SW480 (cell line): ENCODE measurements at places on chromosomes 16 and 17.

GRCh38 chr17:8922451-8922850 is 43.1 kb downstream of the PIK3R5 start:
- DNase-seq, result no peak

DNA sequence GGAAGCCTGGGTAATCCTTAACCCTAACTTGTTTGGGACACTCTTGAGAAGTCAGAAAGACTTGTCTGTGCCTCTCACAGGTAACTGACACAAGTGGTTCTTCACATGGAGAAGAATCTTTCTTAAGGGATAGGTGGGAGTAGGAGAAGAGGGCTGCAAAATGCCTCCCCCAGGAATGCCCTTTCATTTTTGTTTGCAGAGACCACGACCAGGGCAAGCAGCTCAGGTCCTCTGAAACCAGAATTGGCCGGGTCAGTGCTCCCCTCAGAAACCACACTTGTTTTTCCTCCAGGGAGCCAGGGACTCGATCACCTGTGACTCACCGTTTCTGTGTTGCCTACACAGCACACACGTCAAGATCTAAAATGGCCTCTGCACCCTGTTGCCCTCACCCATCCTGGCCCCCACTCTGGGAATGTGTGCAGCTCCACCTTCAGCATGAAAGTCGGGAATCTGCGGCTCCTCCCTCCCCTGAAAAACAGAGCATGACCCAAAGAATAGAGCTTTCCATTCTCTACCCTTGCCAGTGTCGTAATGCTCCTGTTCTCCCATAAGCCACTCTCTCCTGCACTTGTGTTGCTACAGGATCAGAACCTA is 36.1 kb downstream of the HNF1B start:
- peak; percentile 72 for DNase-seq

DNA sequence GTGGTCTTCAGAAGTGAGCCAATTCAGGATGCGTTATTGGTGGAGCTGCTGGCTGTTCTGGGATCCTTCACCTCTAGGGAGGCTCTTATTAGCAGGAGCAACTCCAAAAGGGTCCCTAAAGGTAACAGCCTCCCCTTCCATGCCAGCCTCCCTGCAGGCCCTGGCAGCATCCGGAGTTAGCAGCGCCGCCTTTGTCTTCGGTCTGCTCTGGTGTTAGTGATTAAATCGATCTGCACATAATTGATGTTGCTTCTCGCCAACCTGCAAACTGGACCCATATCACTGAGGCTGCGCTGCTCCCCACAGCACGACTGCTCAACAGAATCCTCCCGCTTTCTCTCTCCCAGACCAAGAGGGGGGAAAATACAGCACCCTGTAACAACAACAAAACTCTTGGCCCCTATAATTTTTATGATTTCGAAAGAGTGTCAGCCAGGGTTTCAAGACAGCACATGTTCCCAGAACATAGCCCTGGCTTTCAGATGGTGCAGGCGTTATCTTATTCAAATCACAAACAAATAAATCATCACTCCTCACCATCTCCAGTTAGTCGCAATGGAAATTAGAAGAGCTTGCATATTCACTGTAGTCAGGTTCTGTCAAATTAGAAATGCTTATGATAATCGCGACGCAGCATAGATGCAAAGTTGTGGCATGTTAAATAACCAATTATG is 76.0 kb downstream of the IRX3 start:
- no peak for DNase-seq

DNA sequence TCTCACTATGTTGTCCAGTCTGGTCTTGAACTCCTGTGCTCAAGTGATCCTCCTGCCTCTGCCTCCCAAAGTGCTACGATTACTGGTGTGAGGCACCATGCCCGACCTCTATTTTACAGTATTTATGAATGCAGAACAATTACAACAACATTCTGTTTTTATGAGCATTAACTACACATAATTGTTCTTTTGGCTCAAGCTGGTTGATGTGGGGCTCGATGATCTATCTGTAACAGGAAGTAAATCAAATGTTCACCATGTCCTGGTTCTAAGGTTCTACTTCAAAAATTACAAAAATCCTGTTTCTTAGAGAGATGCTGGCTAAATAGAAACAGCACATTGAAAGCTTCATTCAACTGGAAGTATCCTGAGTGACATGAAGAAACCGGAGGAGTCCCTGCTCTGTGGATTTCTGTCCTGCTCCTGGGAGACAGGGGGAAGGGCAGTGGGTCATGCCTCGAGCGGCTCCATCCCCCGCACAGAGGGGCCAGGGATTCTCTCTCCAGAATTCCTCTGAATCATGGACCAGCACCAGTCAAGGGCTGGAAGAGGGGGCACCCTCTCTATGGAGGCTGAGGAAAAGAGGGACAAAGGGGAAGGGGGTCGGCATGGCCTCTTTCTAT is 31.5 kb downstream of the FA2H start:
- no peak for DNase-seq

GRCh38 chr17:6162216-6162615 is 92.0 kb downstream of the WSCD1 start:
- no peak for DNase-seq

DNA sequence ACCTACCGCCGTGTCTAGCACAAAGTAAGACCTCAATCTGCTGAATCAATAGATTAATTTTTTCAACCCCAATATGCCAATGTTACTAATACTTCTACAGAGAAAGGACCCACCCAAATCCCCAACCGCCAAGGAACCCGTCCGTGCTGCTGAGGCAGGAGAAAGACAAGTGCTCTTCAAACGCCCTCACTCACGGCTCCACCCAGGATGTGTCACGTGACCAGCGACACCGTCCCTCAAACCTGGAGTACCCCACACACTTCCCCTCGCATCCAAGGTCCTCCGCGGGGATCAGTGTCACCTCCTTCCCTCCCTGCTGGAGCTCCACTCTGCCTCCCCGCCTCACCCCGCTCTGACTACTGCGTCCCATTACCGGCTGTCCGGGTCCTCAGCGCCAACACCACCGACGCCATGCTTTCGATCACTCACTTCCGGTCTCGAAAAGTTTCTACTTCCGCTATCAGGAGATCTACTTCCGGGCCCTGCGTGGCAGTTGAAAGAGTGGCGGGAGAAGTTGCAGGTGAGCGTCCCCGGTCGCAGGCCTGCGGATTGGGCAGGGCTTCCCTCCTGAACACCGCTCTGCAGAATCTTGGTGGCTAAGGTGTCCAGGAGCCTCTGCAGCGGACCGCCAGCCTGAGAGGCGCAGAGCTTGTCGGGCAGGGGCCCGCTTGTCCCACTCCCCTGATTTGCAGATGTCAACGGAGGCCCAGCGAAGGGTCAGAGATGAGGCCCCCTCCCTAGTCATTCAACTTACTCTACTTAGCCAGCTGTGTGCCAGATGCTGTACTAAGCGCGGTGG is at the start of the genes EME1 and MRPL27:
Gene EME1, plus strand, starts transcription at position 472 of the 799 bp plus-strand sequence. CDS start 1,980 bp downstream, outside the sequence.
Gene MRPL27, minus strand, starts transcription at position 427 of the 799 bp plus-strand sequence. Its CDS starts 14 bp downstream, at position 413.
- peak; percentile 92 for DNase-seq

DNA sequence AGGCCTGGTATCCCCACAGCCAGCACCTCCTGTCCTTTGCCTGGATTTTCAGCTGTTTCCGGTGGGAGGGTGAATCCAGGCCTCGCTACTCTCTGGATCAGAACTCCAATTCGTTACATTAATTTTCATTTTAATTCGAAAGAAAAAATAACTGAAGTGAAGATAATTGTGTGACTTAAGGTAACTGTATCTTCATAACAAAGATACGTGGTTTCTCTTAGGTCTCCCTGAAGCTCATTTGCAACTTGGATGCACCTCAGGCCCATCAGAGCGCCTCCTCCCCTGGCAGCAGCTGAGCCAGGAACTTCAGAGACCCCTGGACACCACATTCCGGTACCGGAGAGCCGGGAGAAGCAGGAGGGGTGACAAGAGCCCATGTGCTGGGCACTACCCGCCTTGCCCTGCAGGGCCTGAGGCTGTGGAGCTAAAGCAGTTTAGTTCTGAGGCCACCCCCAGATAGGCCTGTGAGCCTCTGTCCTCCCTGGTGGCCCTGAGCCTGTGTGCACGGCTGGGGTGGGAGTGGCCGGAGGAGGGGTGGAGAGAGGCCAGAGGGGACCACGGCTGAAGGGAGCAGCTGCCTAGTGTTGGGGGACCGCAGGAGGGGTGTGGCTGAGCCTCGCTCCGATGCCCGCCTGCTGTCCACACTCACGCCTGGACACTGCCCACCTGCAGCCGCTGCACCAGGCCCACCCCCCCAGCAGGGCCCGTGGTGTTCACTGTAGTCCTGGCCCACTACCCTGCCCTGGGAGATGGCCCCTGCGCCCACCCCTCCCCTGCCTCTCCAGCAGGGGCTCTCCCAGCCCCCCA is 11.4 kb upstream of the DUS1L start:
- no peak for DNase-seq

DNA sequence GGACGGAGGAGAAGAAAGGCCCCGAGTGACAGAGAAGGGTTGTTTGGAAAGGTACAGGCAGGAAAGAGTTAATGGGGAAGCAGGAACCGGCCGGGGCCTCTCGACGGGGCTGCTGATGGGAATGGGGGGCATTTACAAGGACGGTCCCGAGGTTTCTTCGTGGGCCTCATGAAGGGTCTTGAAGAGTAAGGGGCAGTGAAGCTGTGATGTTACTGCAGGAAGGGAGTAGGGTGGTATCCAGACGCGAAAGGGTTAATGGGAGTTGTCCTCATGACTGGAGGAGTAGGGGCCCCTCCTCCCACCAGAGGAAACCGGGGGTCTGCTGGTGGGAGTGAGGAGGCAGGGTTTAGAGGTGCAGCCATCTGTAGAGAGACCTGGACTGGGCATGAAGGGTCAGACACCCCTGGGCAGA is 481 bp downstream of the PDK2 start:
- no peak for DNase-seq

DNA sequence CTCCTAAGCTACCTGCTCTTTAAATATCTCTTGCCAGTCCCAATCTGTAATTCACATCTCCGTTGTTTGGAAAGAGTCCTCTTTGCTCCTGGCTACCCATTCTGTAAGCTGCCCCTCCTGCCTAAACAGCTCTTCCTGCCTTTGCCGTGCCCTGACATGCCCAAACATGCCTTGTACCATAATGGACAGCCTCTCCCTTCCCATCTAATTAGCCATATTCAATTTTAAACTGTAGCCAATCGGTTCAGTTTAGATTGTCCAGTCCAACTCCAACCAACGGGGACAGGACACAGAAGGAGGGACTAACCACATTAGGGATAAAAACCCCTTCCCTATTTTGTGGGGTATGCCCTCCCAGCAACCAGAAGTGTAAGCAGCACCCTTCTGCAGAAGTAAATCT is 30.6 kb upstream of the CLEC3A start:
- no peak for DNase-seq

GRCh38 chr16:55505333-55506015 is 3.4 kb upstream of the LPCAT2 start:
- no peak for DNase-seq

DNA sequence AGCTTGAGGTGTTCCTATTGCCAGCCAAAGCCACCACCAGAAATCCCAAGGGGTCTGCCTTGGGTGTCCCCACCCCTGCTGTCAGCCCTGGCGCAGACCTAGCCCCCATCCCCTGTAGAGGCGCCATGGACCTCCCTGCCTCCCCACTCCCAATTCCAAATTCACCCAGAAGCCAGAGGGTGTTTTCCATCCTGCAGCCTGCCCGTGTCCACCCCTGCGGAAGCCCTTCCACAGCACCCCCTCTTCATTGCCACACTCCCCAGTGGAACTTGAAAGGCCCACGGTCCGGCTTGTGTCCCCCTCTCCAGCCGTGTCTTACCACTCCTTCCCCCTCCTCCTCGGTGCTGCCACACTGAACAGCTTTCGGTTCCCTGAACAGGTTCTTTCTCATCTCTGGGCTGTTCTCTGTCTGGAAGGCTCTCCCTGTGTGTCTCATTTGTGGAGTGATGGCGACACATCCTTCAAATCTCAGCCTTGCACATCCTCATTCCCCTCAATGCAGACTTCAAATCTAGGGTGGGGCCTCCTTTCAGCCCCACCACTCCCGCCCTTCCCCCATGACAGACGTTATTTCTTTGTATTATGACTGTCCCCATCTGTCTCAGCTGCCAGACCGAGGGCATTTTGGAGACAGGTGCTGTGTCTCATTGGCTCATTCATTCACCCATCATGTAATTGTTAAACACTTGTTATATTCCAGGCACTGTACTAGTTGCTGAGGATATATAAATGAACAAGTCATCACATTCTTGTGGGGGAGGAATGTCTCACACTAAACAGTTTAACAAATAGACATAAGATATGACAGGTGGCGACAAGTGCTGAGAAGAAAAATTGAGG is 36.3 kb downstream of the ADGRG5 start:
- no peak for DNase-seq

GRCh38 chr17:71477356-71477755 is 643.5 kb upstream of the SOX9 start:
- no peak for DNase-seq

GRCh38 chr16:10851512-10851911 is 25.5 kb upstream of the CIITA start:
- DNase-seq, result no peak
